ENCODE measurements at places on chromosomes 11 and 22. TPM values are rescaled to one million over a fixed set of nuclear protein-coding genes. Genes with fewer than 3 reads are reported as not detected.

- no peak for DNase-seq
These were observed 218.0 kb downstream of the ST3GAL4 start for GRCh38 chr11:126573325-126573978.

GRCh38 chr22:29732883-29733282, 13.1 kb downstream of the CABP7 start:
- DNase-seq: no peak

GRCh38 chr11:63337070-63337469, 32.5 kb upstream of the SLC22A9 start:
- DNase-seq: no peak

DNA sequence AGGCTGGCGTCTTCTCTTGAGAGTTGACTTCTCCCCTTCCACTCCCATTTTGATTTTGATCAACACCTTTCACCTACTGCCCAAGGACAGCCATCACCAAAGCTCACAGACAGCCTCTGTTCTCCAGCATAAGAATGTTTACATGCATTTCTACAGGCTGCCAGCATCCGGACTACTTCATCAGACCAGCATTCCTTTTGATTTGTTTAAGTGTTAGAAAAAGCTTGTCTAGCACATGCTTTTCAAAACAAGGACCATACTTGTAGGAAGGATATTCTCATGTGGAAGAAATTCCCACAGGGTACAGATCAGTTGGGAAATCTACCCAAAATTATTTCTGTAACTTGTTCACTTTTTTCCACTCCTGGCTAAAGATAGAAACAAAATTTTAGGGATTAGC, 6.2 kb upstream of the KCNA4 start:
- peak; percentile 33 for DNase-seq

DNA sequence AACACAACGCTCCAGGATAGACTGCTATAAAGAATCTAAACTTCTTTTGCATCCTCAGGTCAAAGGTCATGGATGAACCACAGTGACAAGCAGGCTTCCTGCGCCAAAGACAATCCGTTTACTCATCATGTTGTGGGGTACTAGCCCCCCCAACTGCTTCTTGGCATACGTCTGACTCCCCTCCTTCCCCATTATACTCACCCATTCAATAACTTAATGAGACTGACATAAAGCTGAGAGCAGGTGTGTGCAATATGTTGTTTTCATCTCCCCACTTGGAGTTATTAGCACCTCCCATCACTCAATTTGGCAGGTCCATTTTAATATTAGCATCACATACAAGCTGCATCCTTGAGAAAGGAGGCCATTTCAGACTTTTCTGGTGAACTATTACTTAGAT, 157.1 kb downstream of the CADM1 start:
- DNase-seq: no peak

DNA sequence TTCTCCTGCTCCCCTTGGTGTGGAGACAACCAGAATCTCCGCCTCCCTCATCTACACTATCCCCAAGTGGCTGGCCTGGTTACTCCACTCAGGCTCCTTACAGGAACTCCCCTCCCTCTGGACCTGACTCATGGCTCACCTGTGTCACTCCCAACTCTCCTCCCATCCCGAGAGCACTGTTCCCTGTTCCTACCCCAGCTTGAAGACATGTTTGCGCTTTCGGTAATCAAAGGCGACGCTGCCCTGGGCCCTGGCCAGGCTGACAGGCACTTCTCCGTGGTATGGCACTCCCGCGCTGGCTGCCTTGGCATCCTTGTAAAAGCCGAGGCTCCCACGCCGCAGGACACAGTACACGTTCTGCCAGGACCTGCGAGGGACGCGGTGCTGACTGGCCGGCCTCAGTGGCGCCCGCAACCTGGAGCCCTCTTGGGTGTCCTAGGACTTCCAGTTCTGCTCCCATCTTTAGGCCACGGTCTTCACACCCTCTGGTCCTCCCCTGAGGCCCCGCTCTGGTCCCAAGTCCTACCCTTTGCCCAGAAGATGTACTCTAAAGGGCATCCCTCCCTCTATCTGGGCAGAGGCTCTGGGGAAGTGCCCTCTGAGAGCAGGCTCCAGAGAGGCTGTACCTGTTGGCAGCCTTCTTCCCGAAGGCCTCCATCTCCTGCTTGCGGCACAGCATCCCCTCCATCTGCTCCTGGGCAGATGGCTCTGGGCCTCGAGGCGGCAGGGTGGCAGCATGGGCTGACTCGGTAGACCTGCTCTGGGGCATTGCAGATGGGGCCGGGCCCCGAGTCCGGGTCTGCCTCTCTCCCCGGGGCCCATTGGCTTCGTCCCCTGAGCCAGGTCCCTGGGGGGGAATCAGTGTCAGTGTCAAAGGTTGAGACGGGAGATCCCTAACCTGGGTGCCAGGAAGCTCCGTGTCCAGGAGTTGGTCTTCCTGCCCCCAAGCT, 9.4 kb upstream of the RBM4B start:
- DNase-seq: no peak

Gene OR52H1
- polyA plus RNA-seq: 0.17 TPM

Gene GRK2
- 43.6 TPM for polyA plus RNA-seq

Gene CALCA
- polyA plus RNA-seq: 1.7 TPM

Gene HOATZ
- 13.7 TPM for polyA plus RNA-seq

Gene TRPC6
- polyA plus RNA-seq: 35.7 TPM

Gene OSM
- polyA plus RNA-seq: 0.17 TPM

Gene KRTAP5-10
- 0.10 TPM for polyA plus RNA-seq

Gene FREY1
- polyA plus RNA-seq: 0.23 TPM
